ENCODE measurements at places on chromosomes 5 and 9. TPM values are rescaled to one million over a fixed set of nuclear protein-coding genes. Genes with fewer than 3 reads are reported as not detected.

CDH9 gene
- total RNA-seq: not detected

PCA3 gene
- 0.38 TPM for total RNA-seq

BTNL8 gene
- 82.2 TPM for total RNA-seq

PCSK1 gene
- 1.5 TPM for total RNA-seq

GRCh38 chr5:176735383-176736265, 74.7 kb upstream of the UNC5A start:
- peak; percentile 0 for DNase-seq

Measured in mucosa of descending colon (tissue), 3 donors.